ENCODE measurements at places on chromosomes 11 and 22. TPM values are rescaled to one million over a fixed set of nuclear protein-coding genes. Genes with fewer than 3 reads are reported as not detected.

Gene SAA4
- total RNA-seq = not detected

Gene DDX10
- 48.7 TPM for total RNA-seq

Gene FOLR2
- total RNA-seq = 14.6 TPM

Gene GRM5
- total RNA-seq = not detected

Gene P4HA3
- not detected for total RNA-seq

Gene MYRF
- total RNA-seq = 1.1 TPM

Gene TLCD5
- 0.50 TPM for total RNA-seq

Gene HTR3A
- total RNA-seq = not detected

Gene MAP4K2
- total RNA-seq = 110 TPM

Gene OR5M3
- not detected for total RNA-seq

Gene GTSE1
- 109 TPM for total RNA-seq

Gene HMOX1
- 13.9 TPM for total RNA-seq

Gene C22orf42
- total RNA-seq = not detected

Gene ROBO4
- not detected for total RNA-seq

Gene TBX10
- 5.7 TPM for total RNA-seq

Gene ANGPTL5
- total RNA-seq = not detected

Gene SCARF2
- total RNA-seq = 2.2 TPM

Gene SYVN1
- 320 TPM for total RNA-seq
